H9 (cell line): ENCODE measurements at places on chromosomes 16 and 17. TPM values are rescaled to one million over a fixed set of nuclear protein-coding genes. Genes with fewer than 3 reads are reported as not detected.
A peak's percentile ranks its signal among the peaks of the same experiment; 100 is the strongest.

Gene KRT40
- not detected in 2 replicates for total RNA-seq

Gene USP43
- 5.2 and 5.5 TPM in 2 replicates for total RNA-seq

DNA sequence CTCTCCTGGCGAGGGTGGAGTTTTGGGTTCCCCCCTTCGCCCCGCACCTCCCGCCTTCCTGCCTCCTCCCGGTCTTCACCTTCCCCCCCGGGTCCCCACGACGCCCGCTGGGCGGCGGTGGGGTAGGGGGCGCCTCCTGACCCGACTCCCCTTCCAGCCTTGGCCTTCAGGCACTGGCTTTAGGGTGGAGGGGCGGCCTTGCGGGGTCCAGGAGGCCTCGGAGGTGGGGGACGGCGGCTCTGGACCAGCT is 2.4 kb downstream of the SLC16A3 start:
- H3K27me3 ChIP-seq: peaks cover 22% of the 10 kb centered on the region; the same call in 1 of the 2 replicates
- DNase-seq: no peak
- H3K36me3 ChIP-seq: no peaks in the 10 kb centered on the region
- H3K27ac ChIP-seq: no peak overlapping the region
- H3K4me1 ChIP-seq: no peaks in the 10 kb centered on the region

GRCh38 chr16:89077076-89077475 is 16.6 kb upstream of the ACSF3 start:
- no peak overlapping the region for H3K4me3 ChIP-seq
- H3K4me1 ChIP-seq: no peaks in the 10 kb centered on the region
- no peaks in the 10 kb centered on the region for H3K27me3 ChIP-seq
- no peak for DNase-seq

DNA sequence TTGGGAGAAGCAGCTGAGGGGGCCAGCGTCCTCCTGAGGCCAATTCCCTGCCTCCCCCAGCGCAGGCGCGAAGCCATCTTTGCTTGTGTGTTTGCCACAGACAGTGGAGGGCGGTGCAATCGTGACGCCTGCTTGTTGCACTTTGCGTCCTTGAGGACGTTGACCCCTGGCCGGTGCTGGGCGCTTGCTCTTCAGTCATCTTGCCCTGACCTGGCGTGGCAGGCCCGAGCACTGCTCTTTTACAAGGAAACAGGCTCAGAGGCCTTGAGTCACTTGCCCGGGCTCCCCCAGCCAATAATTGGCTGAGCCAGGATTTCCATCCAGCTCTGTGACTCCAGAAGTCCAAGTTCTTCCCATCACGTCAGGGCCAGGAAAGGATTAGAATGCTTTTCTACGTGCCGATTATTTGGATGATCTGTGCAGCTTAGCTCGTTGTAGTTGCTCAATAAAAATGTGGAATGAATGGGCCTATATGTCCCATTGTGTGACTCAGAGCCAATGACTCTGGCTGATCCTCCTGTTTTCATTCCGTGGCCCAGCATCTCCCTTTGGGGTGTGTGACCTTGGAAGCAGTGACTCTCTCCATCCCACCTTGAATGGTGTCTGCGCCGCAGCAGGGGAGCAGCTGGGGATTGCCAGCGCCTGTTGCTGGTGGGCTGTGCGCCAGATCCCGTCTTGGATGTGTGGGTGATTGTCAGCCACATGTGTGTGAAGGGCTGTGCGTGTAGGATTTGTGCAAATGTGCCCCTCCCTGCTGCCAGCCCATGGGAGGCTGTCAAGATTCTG is 214.1 kb downstream of the SEC14L1 start:
- no peak overlapping the region for H3K4me3 ChIP-seq
- H3K4me1 ChIP-seq: no peaks in the 10 kb centered on the region; the same call in 1 of the 2 replicates
- no peak overlapping the region for H3K27ac ChIP-seq
- no peaks in the 10 kb centered on the region for H3K27me3 ChIP-seq
- peaks cover 10% of the 10 kb centered on the region; the same call in 1 of the 2 replicates for H3K36me3 ChIP-seq

DNA sequence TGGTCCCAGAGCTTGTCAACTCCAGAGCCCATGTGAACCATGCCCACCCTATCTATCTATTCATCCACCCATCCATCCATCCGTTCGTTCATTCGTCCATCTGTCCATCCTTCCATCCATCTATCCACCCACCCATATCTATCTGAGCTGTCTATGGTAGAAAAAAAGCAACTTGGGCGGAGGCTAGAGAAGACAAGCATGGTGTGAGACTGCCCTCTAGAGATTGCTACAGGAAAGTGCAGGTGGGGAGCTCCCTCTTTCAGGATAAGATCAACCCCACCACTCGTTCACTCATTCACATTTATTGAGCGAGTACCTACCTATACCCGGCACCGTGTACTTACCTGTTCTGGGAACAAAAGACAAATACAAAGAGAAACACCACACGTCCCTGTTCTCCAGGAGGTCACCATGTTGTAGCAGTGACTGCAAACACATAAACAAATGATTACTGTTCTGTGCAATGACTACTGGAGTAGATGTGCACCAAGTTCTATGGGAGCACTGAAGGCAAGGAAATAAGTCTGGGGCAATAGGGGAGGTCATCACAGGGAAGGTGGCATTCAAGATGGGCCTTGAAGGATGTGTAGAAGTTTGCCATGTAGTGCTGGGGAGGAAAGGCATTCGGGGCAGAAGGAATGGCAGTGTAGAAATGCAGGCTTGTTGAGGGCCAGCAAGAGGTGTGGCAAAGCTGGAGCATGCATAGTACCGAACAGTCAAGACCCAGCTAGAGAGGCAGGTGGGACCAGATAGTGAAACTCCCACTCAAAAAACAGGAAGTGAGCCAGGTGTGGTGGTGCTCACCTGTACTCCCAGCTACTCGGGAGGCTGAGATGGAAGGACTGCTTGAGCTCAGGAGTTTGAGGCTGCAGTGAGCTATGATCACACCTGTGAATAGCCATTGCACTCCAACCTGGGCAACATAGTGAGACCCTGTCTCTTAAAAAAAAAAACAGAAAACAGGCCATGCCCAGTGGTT is 13.4 kb upstream of the ATP5MC1 start:
- H3K4me3 ChIP-seq: no peak overlapping the region
- DNase-seq: peak; percentile 81
- H3K27me3 ChIP-seq: peaks cover 2% of the 10 kb centered on the region; the same call in 1 of the 2 replicates
- H3K27ac ChIP-seq: no peak overlapping the region
- no peaks in the 10 kb centered on the region for H3K4me1 ChIP-seq
- no peaks in the 10 kb centered on the region for H3K36me3 ChIP-seq

DNA sequence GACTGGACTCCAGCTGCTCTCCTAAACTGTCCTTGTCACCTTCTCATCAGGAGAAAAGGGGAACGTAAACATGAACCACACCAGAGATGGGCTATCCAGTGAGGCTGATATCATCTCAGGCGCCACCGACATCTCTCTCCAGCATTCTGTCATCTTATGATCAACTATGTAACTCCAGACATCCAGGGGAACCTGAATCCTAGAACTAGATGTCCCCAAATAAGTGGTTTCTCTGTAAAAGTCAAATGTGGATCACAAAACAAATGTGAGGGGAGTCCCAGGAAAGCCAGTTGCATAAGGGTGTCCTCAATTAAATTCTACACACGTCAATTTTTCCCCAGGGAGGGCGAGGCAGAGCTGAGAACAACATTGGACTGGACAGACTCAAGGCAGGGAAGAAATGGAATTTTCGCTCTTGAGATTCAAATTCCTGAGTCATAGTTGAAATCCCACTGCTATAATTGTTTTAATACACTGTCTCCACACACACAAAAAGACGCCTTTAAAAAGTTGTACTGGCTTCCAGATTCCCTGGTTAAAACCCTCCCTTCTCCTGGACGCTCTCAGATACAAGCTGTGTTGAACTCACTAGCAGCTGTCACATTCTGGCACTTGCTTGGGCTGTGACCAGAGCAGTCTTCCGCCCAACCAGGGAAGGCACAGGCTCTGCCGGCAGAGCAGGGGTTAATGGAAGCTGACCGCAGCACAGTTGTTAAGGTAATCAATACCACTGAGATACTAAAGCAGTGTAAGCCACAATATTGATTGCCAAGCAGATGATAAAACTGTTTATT is 62.6 kb downstream of the ZFHX3 start:
- H3K4me3 ChIP-seq: no peak overlapping the region
- H3K27ac ChIP-seq: no peak overlapping the region
- H3K27me3 ChIP-seq: no peaks in the 10 kb centered on the region
- H3K4me1 ChIP-seq: no peaks in the 10 kb centered on the region

DNA sequence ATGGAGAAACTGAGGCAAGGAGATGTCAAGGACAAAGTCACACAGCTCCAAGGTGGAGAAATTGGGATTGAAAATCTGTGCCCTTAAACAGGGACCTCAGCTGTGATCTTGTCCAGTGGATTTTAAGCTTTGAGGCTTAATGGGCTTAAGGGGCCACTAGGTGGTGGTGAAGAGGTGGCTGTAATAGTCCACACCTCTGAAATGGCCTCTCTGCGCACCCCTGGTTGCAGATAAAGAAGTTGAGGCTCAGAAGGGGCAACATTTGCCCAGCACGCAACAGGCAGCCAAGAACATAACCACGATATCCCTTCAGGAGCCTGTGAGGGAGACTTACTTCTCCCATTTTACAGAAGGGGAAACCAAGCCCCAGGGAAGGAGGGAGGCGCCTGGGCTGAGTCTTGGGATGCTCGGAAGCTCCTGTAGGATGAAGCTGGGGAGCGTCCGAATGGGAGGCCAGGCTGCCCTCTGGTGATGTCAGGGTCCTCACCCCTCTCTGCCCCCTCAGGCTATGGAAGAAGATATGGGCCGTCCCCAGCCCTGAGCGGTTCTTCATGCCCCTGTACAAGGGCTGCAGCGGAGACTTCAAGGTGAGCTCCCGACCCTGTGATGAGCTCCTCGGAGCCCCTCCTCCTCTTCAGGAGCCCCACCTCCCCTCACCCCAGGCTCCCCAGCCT is 43.7 kb downstream of the IL21R start:
- no peak overlapping the region for H3K4me3 ChIP-seq
- no peak overlapping the region for H3K27ac ChIP-seq
- DNase-seq: no peak
- H3K36me3 ChIP-seq: peaks cover 12% of the 10 kb centered on the region

- H3K4me3 ChIP-seq: no peak overlapping the region
- DNase-seq: peak; percentile 48
Measured at GRCh38 chr17:21419299-21420239, 43.4 kb downstream of the KCNJ12 start.

DNA sequence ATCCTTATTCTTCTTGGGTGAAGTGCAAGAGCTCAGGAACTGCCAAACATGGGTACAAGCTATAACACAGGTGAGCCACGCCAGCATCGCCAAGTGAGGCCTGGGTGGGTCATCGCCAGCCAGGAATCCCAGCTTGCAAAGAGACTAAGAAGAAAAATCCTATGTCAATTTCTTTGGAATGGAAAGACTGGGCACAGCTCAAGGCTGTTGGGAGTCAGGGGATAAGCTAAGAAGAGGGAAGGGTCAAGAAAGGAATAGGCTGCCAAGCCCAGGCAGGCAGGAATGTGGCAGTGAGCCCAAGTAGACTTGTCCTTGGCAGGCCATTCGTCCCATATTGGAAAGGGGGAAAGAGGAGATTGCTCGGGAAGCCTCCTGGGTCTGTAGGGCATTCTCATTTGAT is 191.4 kb upstream of the CDH5 start:
- DNase-seq: no peak
- no peak overlapping the region for H3K4me3 ChIP-seq
- no peaks in the 10 kb centered on the region for H3K27me3 ChIP-seq

Gene EVPLL
- total RNA-seq: 0.61 TPM in 1 of 2 replicates, not detected in the other

DNA sequence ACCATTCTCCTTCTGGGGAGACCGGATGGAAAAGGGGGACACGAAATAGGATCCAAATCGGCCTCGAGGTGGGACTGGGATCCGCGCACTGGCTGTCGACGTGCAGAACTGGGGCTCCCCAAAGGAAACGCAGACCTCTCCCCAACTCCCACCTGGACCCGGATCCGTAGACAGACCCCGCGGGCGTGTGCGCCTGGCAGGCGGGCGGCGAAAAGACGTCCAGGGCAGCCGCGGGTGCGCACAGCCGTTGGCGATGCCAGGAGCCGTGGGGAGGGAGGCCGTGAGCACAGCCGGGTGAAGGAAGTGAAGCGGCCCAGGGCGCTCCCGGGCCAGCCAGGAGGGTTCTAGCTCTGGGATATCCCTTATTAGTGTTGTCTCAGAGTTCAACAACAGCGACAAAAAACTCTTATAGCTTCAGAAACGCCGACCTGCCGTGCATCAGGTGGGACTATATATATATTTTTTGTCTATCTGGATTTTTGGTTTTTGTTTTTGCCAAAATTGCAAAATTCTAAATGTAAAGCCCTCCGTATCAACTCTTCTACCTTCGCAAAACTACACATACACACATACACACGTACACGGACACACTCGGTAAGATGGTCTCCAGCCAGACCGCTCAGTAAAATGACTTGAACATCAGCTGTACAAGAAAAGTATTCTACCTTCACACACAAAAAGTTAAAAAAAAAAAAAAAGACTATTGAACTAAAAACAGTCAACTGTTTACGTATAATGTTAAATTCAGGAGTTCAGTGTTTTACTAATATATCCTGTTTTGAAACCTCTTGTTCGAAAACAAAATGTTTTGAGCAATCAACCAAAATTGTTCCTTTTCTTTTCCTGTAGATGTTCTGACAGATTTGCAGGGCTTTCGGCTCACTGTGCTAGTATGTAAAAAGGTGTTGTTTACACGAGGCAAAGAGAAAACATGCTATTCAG is 5.2 kb upstream of the AATF start:
- H3K4me3 ChIP-seq: peak overlapping the region; percentile 57
- peaks cover 90% of the 10 kb centered on the region for H3K27me3 ChIP-seq
- no peaks in the 10 kb centered on the region; the same call in 1 of the 2 replicates for H3K4me1 ChIP-seq

DNA sequence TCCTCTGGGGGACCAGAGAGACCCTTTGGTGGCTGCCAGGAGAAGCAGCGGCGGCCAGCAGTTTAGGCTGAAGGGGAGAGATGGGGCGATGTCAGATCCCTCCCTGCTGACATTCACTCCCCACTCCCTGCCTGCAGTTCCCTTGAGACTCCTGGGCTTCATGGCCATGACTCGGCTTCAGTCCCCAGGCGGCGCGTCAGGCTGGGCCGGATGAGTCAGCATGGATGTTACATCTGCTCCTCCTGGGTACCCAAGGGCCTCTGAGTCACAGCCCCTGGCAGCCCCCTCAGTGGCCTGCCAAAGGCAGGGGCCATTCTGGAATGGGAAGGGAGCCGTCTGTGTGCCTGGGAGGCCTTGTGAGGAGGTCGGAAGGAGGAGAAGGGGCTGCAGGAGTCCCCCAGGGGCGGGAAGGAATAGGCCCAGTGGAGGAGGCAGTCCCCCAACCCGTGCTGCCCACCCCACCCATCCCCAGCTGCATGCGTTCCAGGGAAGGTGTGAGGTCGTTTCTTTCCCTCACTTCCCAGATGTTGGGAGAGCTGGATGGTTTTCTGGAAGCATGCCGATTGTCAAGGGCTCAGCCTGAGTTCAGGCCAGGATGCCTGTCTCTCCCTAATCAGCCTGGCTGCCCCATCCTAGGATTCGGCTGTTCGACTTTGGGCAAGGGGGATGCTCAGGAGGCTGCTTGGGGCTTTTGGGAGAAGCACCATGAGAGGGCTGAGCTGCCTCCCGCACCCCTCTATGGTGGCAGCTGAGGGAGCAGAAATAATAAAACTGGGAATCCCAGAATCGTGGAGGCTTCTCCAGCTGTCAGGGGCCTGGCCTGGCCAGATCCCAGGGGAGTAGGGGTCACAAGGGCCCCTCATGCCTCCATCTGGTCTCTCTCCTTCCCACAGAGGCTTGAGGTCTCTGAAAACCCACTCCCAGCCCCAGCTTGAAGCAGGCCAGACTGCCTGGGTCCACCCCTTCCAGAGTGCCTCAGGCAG is 9.7 kb downstream of the RHBDL3 start:
- no peaks in the 10 kb centered on the region for H3K27me3 ChIP-seq
- peak; percentile 88 for DNase-seq
- H3K36me3 ChIP-seq: peaks cover 2% of the 10 kb centered on the region; the same call in 1 of the 2 replicates
- H3K4me3 ChIP-seq: peak overlapping the region; percentile 35; the same call in 2 of the 3 replicates
